Left renal cortex interstitium (tissue), 4 donors: ENCODE measurements at places on chromosomes 6 and 20.

DNA sequence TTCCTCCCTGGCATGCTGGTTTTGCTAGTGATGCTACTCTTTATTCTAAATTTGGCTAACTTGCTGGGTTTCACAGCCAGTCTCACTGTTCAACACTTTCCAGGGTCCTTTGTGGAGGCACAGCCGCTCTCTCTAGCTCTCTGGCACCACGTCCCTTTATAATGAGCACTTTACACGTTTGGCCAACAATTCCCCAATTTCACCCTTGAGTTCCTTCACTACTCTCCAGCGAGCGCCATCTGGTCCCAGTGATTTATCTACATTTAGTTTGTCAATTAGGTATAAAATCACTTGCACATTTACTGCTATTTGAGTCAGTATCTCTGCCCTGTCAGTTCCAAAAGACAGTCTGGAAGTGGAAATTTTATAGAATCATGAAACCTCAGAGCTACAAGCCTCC is 241.9 kb upstream of the MOCS1 start:
- DNase-seq: no peak

DNA sequence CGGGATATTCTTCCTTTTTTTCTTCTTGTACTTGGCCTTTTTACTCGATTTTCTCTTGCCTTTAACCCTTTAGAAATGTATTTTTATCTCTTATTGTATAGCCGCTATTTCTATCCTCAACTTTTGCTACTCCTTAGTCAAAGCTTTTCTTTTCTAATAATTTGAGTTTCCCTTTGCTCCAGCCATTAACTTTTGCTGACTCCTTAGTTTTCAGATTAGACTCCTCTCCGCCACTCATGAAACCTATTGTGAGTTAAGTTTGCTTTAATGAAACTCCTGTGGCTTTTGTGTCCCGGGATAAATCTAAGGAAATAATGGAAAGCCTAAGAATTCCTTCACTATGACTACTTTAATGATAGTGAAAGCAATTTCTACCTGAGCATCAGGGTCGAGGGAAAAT is 590.3 kb upstream of the CITED2 start:
- DNase-seq: no peak

DNA sequence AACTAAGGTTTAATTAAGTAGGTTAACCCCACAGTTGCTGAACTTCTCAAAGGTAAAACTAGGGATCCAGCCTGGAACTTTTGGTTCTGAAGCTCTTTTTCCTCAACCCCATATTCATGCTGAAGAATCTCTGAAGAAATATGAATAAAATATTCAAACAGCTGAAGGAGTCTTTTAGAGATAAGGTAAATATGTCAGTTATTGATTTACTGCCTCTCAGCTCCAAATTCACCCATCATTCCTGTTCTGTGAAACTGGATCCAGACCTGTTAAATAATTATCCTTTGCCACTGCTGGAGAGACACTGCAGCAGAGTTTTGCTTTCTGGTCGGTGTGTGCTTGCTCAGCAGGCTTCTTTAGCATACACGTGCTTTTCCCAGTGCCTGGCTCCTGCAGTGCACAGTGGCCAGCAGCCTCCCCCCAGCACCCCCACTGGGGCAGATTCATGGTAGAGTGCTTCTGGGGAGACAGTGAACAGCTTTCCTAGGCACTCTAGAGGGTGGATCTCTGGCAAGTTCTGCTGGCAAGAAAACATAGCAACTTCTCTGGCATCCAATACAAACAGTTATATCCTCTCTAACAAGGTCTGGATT is 62.0 kb upstream of the BCLAF1 start:
- DNase-seq: no peak

- no peak for DNase-seq
These were observed 127.6 kb upstream of the BTBD3 start for GRCh38 chr20:11790046-11790445.

DNA sequence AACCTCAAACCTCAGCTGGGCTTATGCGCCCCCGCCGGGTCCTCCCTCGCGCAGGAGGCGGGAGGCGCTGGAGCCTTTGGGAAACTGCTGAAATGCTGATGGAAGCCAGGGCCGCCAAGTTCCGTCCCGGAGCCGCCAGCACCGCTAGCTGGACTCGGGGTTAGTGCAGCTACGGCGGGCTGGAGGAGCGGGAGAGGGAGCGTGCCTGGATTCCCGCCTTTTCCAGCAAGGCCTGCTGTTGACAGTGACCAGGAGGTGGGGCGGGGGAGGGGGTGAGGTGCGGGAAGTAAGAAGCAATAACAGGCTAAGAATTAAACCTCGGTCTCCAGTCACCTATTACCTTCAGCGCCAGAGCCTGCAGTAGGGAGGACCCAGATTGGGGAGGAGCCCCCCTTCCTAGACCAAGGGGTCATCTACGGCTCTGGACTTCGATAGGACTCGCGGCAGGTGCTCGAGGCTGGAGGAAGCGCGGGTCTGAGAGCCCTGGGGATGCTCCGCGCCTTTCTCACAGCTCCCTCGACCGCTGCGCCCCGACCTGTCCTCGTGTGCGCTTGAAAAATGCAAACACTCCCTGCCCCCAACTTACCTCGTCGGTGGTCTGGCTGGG is 20.5 kb downstream of the COL9A1 start:
- no peak for DNase-seq
